ENCODE measurements at places on chromosomes 6 and 20.

DNA sequence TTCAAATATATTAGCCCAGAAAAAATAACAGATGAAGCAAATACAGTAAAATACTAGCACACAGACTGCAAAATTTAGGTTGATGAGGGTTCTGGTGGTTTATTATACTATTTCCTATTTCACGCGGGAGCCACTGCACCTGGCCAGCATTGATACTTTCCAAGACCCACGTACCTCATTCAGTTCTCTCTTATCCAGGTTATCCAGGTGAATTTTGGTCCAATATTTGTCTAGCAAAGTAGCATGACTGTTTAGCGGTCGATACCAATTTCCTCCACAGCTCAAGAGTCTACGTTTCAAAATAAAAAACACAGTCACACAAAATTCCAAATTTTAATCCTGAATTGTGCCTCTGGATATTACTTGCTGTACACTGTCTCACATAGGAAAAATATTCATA is 34.8 kb downstream of the MDN1 start:
- no peak for DNase-seq

DNA sequence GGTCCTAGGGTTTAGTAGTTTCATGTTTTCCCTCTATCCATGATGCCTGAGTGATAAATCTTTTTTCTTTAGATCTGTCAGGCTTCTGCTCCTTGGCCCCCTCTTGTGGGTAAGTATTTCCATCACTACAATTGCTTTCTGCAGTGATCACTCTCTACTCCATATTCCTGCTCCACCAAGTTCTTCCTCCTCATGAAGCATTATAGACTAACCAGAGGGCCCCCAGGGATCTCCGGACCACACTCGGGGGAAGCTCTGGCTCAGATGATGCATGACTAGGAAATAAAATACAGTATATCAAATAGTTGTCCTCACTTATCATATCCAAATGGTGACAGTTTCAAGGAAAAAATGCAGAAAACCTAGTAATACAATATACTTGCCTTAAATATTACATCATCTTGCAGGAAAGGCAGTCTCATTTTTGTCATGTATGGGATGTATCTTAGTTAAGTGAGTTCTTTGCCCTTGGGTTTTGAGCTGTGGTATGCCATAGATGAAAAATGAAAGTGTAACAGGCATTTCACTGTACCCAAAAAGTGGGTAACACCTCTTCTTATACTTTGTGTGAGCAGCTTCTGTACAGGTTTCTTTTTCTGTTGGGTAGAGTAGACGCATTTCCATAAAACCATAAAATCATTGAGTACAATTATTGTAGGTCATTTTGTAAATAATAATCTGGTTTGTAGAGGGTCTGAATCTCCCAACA is 200.9 kb upstream of the EYA4 start:
- DNase-seq: no peak

- DNase-seq: no peak
These were observed 211.6 kb upstream of the MARCKS start for GRCh38 chr6:113645576-113645970.

- no peak for DNase-seq
These were observed 45.5 kb downstream of the SLC9A8 start for GRCh38 chr20:49858076-49858585.

GRCh38 chr6:11911538-11911937 is 100.6 kb upstream of the HIVEP1 start:
- no peak for DNase-seq

DNA sequence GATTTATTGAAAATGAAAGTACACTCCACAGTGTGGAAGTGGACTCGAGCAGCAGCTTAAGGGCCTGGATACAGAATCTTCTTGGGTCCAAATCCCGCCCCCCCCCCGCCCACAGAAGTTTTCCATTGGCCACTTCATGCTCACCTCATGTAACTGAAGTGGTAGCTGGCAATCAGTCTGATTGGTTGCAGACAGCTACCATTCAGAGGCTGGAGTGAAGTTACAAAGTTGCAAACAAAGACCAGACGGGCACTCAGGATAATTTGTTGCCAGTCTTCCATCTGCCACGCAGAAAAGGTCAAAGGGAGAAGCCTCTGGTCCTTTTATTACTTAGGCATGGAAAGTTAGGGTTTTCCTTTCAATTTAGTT is 25.8 kb upstream of the FABP7 start:
- no peak for DNase-seq

DNA sequence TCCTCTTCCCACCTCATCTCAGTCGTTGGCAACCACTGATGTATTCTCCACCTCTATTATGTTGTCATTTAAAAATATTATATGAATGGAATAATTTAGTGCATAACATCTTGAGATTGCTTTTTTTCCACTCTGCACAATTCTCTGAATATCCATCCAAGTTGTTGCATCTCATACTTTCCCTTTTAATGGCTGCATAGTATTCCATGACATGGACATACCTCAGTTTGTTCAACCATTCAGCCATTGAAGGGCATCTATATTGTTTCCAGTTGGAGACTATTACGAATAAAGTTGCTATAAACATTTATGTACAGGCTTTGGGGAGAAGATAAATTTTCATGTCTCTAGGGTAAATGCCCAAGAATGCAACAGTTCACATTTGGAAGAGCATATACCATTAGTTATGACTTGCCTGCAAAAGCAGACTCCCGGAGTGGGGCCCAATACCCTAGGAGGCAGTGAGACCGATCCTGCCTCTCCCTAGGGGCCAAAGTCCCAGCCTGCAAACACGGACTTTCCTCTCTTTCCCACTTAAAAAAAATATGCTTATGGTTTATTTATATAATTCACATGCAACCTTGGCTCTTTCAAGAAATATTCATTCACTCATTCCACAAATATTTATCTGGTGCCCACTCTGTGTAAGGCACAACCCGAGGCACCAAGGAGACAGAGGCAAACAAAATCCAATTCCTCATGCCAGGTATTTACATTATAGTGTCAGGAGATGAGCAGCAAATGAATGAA is 227.0 kb upstream of the PMEPA1 start:
- DNase-seq: no peak

GRCh38 chr6:132768051-132768517 is 10.4 kb upstream of the VNN2 start:
- DNase-seq: no peak

GRCh38 chr6:22569281-22570184 is at the start of gene HDGFL1:
Gene HDGFL1 (plus strand): TSS chr6:22569566. CDS start chr6:22569576, 10 bp downstream.
- DNase-seq: no peak

GRCh38 chr6:138115877-138116660 is 8.8 kb upstream of the PERP start:
- DNase-seq: no peak

- DNase-seq: no peak
These were observed 4.7 kb downstream of the LHFPL5 start for GRCh38 chr6:35809809-35810208.

- DNase-seq: no peak
These were observed 436.1 kb downstream of the PKHD1 start for GRCh38 chr6:51651132-51651817.

DNA sequence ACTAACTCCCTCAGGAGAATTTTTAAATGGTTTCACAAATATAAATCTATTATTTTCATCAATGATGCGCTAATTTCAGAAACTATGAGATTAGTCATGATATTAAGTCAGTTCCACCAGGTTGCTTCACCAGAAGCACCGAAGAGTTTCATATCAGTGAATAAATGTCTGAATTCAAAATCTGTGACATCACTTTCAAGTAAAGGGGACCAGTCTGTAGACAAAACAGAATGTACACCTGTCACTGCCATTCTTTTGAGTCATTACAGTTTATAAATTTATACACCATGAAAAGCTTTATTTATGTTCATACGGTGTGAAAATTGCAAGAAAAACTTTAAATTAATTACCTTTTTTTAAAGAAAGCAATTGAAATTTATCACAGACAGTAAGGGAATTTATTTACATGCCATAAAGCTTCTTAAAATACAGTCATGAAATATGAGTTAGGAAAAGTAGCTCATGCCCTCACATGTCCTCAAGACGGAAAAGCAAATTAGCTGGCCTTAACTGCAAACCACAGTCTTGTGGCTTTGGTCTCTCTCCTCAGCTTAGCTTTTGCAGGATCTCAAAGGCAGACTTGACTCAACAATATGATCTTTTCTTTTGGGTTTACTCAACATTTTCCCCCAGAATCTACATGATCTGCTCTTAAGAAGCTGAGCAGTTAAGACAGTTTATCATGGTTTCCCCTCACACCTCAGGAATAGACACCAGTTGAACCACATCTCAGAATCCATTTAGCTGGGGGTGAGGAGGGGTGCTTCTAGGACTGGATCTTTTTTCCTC is 177.7 kb upstream of the MCHR2 start:
- DNase-seq: no peak

- DNase-seq: no peak
These were observed 26.3 kb downstream of the ALDH5A1 start for GRCh38 chr6:24520929-24521546.

DNA sequence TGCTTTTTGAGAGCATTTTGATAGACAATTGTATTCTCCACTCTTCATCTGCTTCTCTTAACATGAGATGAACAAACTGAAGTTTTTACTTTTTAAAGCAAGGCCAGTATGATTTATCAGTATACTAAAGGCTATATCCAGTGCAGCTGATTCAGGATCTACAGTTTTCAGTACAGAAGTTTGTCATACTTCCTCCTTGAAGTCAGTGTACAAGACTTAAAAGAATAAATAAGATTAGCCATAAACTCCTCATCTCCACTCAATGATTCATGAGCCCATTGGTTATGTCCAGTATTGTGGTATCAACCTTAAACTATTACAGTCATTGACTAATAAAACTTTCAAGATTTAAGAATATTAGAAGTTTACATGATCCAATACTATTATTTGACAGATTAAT is 374.8 kb upstream of the EPHA7 start:
- DNase-seq: no peak

GRCh38 chr6:111388681-111389080 is 94.3 kb downstream of the REV3L start:
- DNase-seq: no peak

- no peak for DNase-seq
These were observed 5.3 kb upstream of the PM20D2 start for GRCh38 chr6:89140347-89141156.

DNA sequence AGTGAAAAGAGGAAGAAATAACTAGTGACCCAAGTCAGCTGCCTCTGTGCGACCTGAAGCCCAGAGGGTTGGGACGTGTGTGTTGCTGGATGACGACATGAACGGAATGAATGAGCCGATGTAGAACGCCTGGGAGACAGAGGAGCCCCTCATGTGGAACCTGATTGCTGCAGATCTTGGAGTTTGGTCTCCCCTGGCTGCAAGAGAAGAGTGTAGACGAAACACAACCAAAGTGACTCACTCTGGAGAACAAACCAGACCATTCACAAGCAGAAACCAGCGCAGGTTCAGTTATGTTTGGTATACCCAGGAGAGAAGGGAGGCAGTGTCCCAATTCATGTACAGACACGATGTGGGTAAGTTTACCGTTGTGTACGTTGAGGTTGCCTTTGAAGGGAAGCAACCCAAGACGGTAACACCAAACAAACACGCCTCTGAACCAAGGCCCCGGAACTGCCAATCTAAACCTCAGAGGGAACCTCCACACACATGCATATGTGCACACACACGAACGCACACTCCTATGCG is 265.9 kb downstream of the BMP7 start:
- no peak for DNase-seq

DNA sequence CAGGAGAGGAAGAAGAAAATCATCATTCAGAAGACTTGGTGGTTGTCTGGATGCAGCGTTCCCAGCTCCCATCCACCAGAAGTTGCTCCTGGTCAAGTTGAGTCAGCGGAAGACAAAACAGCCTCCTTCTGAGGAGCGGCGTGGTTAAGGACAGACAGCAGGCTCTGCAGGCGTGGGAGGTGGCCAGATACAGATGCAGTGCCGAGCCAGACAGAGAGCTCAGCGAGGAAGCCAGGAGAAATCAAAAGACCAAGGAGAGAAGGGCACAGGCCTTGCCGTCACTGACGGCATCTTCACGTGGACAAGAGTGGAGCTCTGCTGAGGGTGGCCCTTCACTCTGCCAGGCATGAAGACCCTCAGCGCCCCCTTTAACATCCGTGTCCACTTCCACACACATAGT is 158.5 kb downstream of the THBS2 start:
- DNase-seq: no peak
